ENCODE measurements at places on chromosomes 2 and 18.

- DNase-seq, result no peak
These were observed 185.7 kb upstream of the KLHL29 start for GRCh38 chr2:23199115-23199918.

- no peak for DNase-seq
These were observed 42.5 kb downstream of the ADD2 start for GRCh38 chr2:70725505-70725904.

DNA sequence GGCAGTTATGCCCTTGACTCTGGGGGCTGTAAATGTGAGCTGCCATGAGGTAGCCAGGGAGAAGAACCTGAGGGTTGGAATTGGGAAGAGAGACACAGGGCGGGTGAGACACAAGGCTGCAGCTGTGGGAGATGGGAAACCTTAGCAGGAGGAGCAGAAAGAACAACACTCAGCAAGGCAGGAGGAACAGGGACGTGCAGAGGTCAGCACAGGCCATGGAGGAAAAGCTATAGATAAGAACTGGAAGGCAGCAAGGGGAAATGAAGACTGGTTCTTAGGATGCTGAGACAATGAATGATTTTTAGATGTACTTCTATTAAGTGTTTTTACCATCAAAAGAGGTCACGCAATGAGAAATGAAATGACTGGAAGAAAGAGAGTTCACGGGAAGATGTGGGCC lies 80.2 kb downstream of the USP40 start:
- no peak for DNase-seq

GRCh38 chr2:101153077-101153707 lies 2.0 kb upstream of the TBC1D8 start:
- no peak for DNase-seq

- no peak for DNase-seq
These were observed 51.3 kb upstream of the SPP2 start for GRCh38 chr2:233999182-233999581.

DNA sequence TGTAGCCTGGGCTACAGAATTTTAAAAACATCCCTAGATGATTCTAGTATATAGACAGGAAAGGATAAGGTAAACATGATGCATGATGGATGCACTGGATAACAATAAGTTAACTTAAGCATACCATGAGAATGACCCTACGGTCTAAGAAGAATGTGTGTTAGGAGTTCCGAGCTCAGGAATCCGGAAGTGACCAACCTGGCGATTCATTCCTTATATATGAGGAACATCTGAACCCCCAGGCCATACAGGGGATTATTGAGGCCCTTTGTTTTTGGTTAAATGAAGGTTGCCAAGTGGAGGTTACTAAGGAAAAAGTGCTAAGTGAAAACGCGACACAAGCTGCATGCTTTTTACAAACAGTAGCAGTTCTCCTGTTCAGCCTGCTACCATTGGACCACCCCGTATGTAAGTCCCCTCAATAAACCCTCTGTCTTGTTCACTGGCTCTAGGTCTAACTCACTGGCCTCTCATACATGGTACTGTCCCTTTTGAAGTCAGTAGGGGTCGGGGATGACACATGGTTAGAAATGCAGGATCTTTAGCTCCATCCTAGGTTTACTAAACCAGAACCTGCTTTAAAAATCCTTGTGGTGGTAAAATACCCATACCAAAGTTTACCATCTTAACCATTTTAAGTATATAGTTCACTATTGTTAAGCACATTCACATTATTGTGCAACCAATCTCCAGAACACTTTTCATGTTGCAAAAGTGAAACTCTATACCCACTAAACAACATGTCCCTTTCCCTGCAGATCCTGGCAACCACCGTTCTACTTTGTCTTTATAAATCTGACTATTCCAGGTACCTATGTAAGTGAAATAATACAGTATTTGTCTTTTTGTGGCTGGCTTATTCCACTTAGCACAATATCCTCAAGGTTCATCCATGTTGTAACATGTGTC lies 111.0 kb upstream of the MAP4K3 start:
- no peak for DNase-seq

Measured in CD4-positive, alpha-beta T cell (primary cell).